ENCODE measurements at places on chromosomes 7 and 10.

- no peak for DNase-seq
Measured at GRCh38 chr7:17689361-17689902, 250.9 kb downstream of the SNX13 start.

GRCh38 chr7:774161-775109 lies 47.4 kb upstream of the PRKAR1B start:
- DNase-seq: peak; percentile 18

DNA sequence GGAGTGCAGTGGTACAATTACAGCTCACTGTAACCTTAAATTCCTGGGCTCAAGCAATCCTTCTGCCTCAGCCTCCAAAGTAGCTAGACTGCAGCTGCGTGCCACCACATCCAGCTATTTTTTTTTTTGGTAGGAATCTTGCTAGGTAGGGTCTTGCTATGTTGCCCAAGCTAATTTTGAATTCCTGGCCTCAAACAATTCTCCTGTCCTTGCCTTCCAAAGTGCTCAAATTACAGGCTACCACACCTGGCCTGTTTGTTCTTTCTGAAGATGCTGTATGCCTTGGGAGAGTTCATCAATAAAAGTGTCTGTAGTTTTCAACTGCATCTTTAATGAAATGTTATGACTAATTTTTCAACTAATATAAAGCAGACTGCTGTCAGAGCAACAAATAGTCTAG lies 452 bp downstream of the SAMD9 start:
- no peak for DNase-seq

- DNase-seq: no peak
Measured at GRCh38 chr7:18289788-18290187, 205.8 kb upstream of the HDAC9 start.

- no peak for DNase-seq
Measured at GRCh38 chr10:96249264-96249663, 22.1 kb downstream of the BLNK start.

GRCh38 chr7:31047313-31048146 lies 4.6 kb upstream of the ADCYAP1R1 start:
- DNase-seq: no peak

- DNase-seq: no peak
Measured at GRCh38 chr10:119113751-119114732, 10.1 kb downstream of the DENND10 start.

- no peak for DNase-seq
Measured at GRCh38 chr7:18400726-18401125, 94.8 kb upstream of the HDAC9 start.

- no peak for DNase-seq
Measured at GRCh38 chr10:19579761-19580545, 236.3 kb upstream of the PLXDC2 start.

GRCh38 chr10:100209303-100209702 lies 20.1 kb downstream of the CHUK start:
- no peak for DNase-seq

DNA sequence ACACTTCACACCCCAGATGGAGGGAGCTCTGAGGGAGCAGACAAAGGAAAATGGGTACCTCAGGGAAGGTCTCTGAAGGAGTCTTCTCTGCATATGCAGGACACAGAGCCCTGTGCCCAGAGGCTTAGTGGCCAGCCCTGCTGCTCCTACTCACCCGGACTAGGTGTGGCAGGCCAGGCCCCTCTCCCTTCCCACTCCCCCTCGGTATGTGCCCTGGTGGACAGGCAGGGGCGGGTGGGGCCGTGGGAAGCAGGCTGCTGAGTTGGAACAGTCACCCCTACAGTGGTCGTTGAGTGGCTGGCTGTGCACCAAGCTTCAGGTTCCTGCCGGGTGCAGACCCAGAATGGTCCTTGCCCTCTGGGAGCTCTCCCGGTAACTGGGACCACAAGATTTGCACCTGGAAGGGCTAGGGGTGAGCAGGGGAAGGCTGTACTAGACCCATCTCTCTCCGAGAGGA lies 68.6 kb downstream of the ZMIZ1 start:
- no peak for DNase-seq

DNA sequence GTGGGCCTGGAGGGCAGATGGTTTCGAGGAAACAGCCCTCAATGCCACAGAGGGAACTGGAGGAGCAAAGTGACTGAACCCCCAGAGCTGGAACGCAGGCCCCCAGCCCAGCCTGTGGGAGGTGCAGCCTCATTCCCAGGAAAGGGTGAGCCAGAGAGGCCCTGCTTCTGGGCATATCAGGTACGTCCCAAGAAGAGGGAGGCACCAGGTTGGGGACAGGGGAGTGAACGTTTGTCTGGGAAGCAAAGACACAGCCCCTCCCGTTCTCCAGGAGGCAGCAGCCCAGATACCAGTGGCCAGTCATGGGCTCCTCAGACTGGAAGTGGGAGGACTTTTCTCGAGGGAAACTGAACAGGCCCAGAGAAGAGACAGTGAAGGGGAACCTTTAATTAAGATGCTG lies 74.3 kb upstream of the RET start:
- DNase-seq: no peak

DNA sequence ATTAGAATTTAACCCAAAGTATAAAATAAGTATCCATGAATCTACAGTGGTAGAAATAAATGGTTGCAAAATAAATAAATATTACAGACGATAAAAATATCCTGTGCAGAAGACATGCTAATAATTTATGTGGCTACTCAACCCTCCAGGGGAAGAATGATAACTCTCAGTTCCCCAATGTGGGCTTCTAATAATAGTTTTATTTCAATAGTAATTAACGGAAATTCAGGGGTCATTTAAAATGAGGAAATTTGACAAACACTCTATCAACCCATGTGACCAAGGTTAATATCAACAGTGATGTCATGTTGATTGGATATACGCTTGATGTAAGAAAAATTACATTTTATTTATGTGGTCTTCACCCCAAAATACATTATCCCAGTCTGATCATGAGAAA lies 1082.6 kb upstream of the LRRTM3 start:
- DNase-seq: no peak

All from NCI-H1694 (cell line).